Hair follicle dermal papilla cell (primary cell): ENCODE measurements at places on chromosomes 3 and 15. TPM values are rescaled to one million over a fixed set of nuclear protein-coding genes. Genes with fewer than 3 reads are reported as not detected.

The TAGLN3 gene
- total RNA-seq = 0.16 and 0.36 TPM in 2 replicates

The CCK gene
- 2.4 and 3.8 TPM in 2 replicates for total RNA-seq

The LTF gene
- total RNA-seq = under 0.01 TPM in 1 of 2 replicates, not detected in the other

The TMCO5A gene
- total RNA-seq = not detected in 2 replicates

The TNNC1 gene
- total RNA-seq = 3.1 and 5.5 TPM in 2 replicates

The SPSB4 gene
- under 0.01 TPM in 1 of 2 replicates, not detected in the other for total RNA-seq

The TMA7 gene
- 59.2 and 74.0 TPM in 2 replicates for total RNA-seq

The ECE2 gene
- not detected in 2 replicates for total RNA-seq

The IL16 gene
- total RNA-seq = 0.97 and 1.1 TPM in 2 replicates

The C3orf20 gene
- under 0.01 TPM in 1 of 2 replicates, not detected in the other for total RNA-seq

The AGBL1 gene
- total RNA-seq = not detected in 2 replicates

The ARPIN gene
- total RNA-seq = 14.8 and 18.0 TPM in 2 replicates

The TICRR gene
- 0.65 and 0.73 TPM in 2 replicates for total RNA-seq

The PLA2G4B gene
- 0.36 and 0.81 TPM in 2 replicates for total RNA-seq

The CAND2 gene
- total RNA-seq = 13.1 and 15.7 TPM in 2 replicates

The CSPG5 gene
- total RNA-seq = 0.16 and 0.24 TPM in 2 replicates

The PIF1 gene
- total RNA-seq = 3.6 and 8.4 TPM in 2 replicates

The IGSF11 gene
- not detected in 2 replicates for total RNA-seq

The CPNE9 gene
- total RNA-seq = not detected in 2 replicates

The SLMAP gene
- total RNA-seq = 39.5 and 47.9 TPM in 2 replicates

The HRH1 gene
- total RNA-seq = 4.7 and 6.8 TPM in 2 replicates

The LRTM1 gene
- total RNA-seq = 0.49 TPM in 1 of 2 replicates, not detected in the other

The WDR93 gene
- not detected in 2 replicates for total RNA-seq

The PLA2G4E gene
- not detected in 2 replicates for total RNA-seq

The ITGB5 gene
- 403 and 435 TPM in 2 replicates for total RNA-seq

The NLGN1 gene
- total RNA-seq = 10.9 and 18.8 TPM in 2 replicates

The ESYT3 gene
- 0.49 and 0.97 TPM in 2 replicates for total RNA-seq

The SMARCC1 gene
- 36.1 and 41.4 TPM in 2 replicates for total RNA-seq
